Naive thymus-derived CD8-positive, alpha-beta T cell (primary cell): ENCODE measurements at places on chromosomes 2 and 18. TPM values are rescaled to one million over a fixed set of nuclear protein-coding genes. Genes with fewer than 3 reads are reported as not detected.

- no peak for DNase-seq
These were observed 129.8 kb upstream of the CAB39 start for GRCh38 chr2:230582851-230583283.

GRCh38 chr2:133871545-133872209, 303.4 kb upstream of the NCKAP5 start:
- DNase-seq: no peak

- peak; percentile 41 for DNase-seq
These were observed 98.5 kb downstream of the DSEL start for GRCh38 chr18:67417864-67418523.

The CCDC195 gene
- not detected for total RNA-seq

The NEB gene
- total RNA-seq: 1.1 TPM

The ACTG2 gene
- not detected for total RNA-seq

The ANKRD62 gene
- total RNA-seq: not detected

The FNDC4 gene
- total RNA-seq: not detected
